ENCODE measurements at places on chromosomes 2 and 18.

DNA sequence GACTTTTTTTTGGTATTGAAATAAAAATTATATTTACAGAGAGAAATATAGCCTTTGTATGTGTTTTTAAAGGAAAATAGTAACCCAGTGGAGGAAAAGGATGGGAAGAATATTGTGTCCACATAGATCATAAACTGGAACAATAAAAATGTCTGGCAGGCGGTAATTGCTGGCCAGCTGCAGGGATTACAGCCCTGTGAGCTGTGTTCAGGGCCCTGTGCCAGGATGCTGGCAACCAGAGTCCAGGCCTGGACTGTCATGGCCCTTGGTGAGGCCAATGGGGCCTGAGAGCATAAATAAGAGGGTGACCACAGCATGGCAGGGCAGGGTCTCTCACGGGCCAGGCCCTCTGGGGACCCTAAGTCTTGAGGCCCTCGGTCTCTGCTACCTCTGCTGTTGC, 171.2 kb downstream of the ACOXL start:
- no peak for DNase-seq

- no peak for DNase-seq
These were observed 55.3 kb upstream of the AFF3 start for GRCh38 chr2:100197631-100198153.

DNA sequence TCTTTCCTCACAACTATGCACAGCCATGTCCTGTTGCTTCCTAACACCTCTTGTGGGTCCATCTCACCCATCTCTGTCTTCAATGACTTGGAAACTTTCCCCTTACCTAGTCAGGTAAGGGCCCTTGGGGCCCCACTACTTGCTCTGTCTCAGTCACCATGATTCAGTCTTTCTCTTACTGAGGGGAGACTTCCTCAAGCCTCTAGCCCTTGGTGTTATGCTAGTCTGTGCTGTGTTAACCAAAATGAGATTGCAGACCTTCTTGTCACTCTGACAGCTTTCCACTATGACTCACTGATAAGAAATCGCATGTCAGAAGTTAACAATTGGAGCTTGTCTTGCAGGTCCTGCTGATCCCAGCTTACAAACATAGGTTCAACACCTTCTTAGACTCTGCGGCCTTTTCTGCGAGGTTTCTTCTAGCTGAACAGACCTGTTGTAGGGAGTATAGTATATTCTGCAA, 65.3 kb downstream of the WDR75 start:
- no peak for DNase-seq

DNA sequence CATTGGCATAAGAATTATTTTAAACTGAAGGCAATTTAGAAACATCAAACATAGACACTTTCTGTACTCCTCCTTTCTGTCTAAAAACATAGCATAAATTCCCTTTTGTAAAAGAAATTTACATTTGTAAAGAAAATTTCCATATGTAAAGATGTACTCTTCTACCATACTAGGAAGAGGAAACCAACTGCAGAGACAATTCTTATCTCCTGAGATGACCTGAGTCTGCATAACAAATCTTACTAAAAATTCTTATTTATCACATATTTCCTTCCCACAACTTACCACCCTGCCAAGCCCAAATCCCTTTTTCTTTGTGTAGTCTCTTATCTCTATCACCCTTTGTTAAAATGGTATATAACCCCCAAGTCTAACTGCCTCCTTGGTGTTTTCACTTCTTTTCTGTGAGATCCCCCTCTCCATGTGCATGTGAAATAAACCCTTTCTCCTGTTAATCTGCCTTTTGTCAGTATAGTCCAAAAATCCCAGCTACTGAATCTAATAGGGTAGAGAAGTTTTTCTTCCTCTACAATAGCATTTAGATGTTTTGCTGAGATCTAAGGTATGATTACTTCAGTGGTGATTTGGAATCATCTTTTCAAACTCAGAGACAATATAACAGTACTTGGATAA, 81.0 kb downstream of the CHN1 start:
- DNase-seq: no peak

- no peak for DNase-seq
These were observed 28.1 kb upstream of the MYCN start for GRCh38 chr2:15912203-15912602.

GRCh38 chr2:3595404-3595803, 492 bp downstream of the COLEC11 start:
- no peak for DNase-seq

- no peak for DNase-seq
These were observed 112.3 kb upstream of the IL1R2 start for GRCh38 chr2:101879466-101879865.

DNA sequence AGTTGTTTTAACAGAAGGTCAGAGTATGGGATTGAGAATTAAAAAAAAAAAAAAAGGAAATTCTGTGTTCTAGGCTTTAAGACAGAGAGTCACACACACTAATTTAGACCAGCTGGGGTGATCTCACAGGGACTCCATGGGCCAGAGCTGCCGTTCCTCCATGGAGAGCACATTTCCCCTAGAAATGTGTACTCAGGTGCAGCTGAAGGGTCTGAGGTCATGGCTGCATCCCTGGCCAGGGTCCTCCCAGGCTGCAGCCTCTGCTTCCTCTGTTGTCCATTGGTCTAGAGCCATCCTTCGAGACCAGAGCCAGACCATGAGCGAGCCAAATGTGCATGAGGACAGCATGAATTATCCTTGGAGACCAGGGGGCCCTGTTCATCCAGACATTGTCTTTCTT, 190.1 kb upstream of the TNP1 start:
- no peak for DNase-seq

GRCh38 chr2:98233941-98234340, 112.3 kb upstream of the CNGA3 start:
- no peak for DNase-seq

GRCh38 chr2:200498402-200499162, 11.3 kb downstream of the KCTD18 start:
- DNase-seq: no peak

DNA sequence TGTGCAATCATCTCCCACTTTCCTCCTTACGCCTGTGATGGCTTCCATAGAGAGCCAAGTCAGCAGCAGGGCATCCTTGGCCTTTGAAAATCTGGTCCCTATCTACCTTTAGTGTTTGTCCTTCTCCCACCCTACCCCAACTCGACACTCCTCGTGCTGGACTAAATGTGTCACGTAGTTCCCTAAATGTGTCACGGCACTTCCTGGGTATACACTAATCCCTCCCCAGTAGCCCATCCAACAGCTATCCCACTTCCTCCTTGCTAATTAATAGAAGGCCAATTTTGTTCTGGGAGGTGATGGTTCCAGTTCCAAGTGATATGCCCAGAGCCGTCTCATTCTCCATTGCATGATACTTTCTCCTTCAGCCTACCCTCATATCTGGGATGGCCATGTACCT, 36.5 kb upstream of the ZFP36L2 start:
- no peak for DNase-seq

- DNase-seq: no peak
These were observed 4.1 kb downstream of the RAB31 start for GRCh38 chr18:9712130-9712577.

GRCh38 chr18:23722646-23723045, 33.4 kb downstream of the LAMA3 start:
- no peak for DNase-seq

DNA sequence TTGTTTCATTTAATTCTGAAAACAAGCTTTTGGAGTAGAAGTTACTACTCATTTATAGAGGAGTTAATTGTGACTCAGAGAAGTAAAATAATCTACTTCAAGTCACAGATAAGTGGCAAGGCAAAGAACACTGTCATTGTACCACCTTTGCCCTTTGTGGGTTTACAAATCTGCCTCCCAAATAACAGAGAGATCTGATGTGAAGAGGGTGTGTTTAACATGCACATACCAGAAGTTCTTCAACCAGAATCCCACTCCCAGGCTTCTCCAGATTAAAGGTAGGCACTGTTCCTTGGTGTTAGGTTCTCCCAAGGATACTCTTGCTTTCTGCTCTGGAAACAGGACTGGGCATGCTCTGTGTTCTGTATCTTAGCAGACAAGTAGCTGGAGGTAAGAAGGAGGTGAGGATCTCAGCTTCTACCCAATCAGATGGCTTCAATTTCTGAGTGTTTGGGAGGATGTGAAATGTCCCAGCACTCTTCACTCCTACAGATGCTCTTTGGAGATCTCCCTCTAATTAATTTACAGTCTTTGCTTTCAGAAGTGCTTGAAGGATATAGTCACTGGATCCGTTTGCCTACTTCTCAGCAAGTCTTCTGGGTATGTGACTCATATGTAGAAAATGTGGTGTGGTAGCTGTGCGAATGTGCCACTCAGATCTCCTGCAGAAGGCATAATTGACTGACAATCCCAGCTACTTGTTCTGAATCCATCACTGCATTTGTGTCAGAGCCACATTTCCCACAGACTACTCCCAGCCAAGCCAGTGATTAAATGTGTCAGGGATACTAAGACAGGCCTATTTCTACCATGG, 111.1 kb downstream of the KLHL14 start:
- no peak for DNase-seq

GRCh38 chr2:28311660-28312249, 80.9 kb upstream of the FOSL2 start:
- no peak for DNase-seq

GRCh38 chr2:55482186-55482884, 37.2 kb upstream of the CFAP36 start:
- DNase-seq: no peak

- DNase-seq: no peak
These were observed 62.5 kb upstream of the TMEM247 start for GRCh38 chr2:46416739-46417403.
